Fibroblast of gingiva (primary cell): ENCODE measurements at places on chromosomes 4 and X.

- no peak for DNase-seq
These were observed 75.5 kb downstream of the NYX start for GRCh38 chrX:41522671-41523070.

DNA sequence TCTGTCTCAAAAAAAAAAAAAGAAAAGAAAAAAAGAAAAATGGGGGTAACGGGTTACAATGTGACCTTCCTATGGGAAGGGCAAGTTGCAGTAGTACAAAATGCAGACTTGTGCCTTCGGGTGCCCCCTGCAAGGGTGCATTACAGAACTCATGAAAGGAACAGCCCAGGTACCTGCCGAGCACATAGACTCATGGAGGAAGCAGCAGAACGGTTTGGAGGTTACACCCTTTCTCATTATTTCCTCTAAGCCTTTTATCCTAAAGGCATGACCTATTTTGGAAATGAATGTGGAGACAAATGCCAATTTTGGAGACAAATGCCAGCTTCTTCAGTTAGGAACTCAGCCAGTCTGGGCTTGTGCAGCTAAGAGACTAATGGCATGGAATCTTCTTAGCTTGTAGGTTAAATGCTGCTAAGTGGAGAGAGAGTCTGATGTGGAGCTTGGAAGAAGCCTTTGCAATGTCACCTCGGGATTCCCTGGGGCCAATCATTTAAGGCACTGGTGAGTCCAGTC, 44.1 kb upstream of the PRKX start:
- DNase-seq: no peak

GRCh38 chr4:122900314-122900713, 22.1 kb downstream of the NUDT6 start:
- no peak for DNase-seq

DNA sequence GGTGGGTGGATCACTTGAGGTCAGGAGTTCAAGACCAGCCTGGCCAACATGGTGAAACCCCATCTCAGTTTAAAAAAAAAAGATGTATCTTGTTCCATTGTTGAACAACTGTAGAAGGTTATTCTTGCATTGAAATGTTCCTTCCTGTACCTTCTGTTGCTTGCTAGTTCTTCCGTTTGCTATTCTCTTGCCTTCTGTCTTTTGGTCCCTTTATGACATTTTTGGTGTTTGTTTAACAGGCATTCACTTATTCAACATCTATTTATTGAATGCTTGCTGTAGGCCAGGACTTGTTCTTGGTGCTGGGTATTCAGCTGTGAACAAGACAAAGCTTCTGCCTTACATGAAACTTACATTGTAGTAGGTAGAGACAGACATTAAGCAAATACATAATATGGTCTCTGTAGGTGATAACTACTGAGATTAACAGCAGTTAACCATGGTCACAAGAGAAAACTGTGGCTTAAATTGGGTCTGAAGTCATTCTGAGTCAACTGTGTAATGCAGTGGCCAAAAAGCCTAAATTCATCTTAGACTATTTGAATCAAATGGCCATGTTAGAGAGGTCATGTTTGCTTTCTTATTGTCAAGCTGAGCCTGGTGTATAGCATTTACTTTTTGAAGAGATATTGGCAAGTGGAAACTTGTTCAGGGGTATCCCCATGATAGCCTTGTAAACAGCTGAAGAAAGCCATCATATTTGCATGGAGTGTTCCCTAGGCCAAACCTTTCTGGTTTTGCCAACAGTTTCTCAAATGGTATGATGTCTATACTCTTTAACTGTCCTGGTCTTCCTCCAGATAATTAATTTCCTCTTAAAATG, 35.6 kb downstream of the GAB1 start:
- no peak for DNase-seq

- DNase-seq: no peak
These were observed 411.2 kb downstream of the MID1IP1 start for GRCh38 chrX:39212456-39212855.

DNA sequence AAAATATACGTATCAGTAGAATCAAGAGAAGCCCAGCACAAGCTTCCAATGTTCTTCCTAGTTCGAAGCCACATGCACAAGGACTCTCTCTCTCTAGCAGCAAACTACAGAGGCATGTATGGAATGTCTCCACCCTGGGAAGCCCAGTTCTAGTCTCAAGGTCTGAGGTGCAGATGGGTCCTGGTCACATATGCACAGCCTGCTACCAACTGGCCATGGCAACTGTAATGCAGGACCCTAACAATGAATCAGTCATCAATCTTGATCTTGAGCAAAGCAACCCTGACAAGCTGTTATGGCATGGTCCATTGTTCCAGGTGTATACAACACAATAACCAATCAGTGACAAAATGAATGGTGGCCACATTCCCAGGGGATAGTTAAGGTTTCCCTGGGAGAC, 55.8 kb downstream of the MBNL3 start:
- no peak for DNase-seq

DNA sequence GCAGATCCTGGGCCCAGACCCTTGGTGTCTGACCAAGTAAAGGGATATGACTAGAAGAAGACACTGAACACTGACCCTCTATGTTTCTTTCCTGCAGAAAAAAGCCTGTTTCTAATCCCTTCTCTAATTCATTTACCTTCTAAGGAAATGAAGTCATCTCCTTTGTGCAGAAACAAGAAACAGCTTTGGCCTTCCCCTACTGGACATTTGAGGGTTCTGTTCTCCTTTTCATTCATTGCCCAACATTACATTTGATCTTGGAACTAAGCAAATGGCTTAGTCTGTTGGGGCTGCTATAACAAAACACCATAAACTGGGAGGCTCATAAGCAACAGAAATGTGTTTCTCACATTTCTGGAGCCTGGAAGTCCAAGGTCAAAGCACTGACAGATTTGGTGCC, 20.0 kb downstream of the HCCS start:
- no peak for DNase-seq

DNA sequence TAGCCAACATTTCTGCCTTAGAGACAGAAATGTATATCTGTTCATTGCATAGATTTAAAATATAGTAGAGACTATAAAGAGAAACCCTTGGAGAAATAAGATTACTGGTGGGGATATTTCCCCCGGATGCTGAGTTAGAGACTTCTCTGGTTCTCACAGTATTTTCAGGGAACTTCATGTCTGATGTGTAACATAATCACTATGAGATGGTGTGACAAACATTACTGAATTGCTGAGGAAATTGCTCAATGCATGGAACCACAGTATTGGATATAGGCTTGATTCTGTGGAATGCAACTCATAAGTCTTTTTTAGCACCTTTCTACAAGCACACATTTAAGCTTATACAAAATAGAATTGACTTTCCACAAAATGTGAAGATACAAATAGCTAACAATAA, 152.7 kb downstream of the SOWAHB start:
- DNase-seq: peak; percentile 52

DNA sequence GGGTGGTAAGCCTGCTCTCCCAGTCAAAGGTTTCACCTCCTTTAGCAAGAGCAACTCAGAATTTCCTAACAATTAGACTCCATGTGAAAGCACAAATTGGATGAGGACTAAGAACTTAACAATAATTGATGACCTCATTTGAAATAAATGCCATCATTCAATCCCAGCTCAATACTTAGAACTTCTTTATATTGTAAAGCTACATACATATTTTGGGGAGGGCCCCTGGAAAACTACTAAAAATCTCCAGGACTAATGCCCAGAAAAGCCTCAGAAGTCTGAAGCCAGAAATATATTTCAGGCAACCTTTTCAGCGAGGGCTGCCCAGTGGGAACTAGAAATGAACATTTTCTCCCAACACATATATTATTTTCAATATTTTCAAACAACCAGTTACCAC, 38.1 kb downstream of the AMOT start:
- no peak for DNase-seq

DNA sequence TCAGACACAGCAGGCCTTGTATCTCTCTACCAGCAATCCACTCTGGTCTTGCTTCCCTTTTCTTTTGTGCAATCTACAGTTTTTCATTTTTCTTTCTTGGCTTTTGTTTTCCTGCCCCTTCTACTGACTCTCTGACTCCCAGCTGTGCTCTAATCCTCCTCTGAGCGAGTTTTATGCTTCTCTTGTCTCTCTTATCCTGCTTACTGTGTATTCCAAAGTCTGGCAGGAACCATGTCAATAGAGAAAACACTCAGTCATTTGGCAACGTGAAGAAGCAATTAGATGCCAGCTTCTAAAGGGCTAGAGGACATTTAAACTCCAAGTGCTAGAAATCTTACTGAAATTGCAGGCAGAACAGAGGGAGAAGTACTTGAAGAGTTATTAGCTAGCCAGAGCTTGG, 984.6 kb upstream of the TENM3 start:
- DNase-seq: no peak

DNA sequence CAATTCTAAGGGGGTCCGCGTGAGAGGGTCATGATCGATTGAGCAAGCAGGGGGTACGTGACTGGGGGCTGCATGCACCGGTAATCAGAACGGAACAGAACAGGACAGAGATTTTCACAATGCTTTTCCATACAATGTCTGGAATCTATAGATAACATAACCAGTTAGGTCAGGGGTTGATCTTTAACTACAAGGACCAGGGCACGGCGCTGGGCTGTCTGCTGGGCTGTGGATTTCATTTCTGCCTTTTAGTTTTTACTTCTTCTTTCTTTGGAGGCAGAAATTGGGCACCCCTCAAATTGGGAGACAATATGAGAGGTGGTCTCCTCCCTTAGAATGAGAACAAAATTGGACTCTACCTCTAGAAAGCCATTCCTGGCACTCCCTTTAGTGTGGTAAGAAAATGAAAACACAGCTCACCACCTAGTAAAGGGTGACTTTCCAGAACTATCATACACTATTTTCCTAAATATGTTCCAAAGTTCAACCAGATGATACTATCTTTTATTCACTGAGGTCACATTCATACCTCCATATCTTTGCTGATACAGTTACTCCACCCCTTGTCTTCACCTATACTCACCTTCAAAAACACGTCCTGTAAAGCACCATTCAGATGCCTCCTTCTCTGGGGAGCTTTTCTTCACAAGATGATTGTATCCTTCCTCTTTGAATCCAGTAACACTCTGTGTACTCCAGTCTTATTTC, 1058.3 kb upstream of the SLIT2 start:
- DNase-seq: no peak
